ENCODE measurements at places on chromosomes 12 and 14.

- no peak for DNase-seq
Measured at GRCh38 chr14:100278702-100279101, 27.5 kb downstream of the SLC25A29 start.

- no peak for DNase-seq
Measured at GRCh38 chr14:65549429-65549828, 136.9 kb downstream of the FUT8 start.

DNA sequence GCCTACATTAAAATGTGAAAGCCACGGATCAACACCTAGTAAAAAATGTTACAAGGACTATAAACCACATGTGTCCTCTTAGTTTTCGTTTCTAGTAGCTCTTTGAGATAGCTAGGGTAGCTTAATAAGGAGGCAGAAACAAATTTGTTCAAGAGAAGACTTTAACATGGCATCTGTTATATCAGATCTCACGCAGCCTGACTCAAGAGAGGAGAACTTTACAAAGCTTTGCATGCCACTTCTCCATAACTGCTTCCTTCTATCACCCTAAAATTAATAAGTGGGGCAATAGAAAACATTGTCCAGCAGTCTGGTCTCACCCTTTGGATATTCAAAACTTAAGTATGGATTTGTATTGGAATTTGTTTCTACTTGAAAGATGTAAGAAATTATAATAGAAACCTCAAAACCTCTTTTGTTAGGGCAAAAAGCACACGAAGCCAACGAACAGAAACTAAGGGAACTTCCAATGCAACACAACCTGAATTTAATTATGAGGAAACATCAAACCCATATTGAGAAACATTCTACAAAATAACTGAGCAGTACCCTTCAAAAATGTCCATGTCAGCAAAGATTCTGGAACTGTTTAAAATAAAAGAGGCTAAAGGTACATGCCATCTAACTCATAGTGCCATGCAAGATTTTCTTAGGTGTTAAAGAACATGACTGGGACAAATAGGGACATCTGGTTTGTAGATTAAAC is 194.8 kb downstream of the LRIG3 start:
- no peak for DNase-seq

DNA sequence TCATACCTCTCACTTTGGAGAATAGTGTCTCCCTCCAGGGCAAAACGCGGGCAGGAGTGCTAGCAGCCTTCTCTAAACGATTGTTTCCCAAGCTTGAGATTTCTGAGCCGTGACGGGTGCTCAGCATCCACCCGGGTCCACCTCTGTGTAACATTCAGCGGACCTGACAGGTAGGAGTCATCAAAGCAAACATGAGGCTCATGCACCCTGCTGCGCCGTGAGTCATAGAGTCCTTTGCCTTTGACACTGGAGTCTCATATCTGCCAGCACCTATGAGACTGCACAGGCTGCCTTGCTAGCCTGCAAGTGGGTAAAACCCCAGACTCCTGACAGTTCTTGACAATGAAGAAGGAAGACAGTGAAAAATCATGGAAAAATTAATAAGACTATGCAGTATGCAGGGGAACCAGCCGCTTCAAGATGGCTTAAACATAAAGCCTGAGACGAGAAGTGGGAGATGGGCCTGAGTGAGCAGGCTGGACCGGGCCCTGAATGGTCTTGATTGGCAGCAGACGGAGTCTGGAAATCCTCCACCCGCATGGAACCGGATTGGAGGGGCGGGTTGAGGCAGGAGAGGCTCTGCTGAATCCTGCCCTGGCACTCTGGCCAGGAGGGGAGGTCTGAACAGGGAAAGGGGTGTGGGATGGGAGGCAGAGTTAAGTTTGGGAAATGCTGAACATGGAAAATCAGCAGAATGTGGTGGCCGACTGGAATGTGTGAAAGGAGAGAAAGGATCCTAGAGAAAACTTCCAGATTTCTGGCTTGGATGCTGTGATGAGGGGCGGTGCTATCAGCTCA is 54.2 kb downstream of the LGMN start:
- no peak for DNase-seq

- no peak for DNase-seq
Measured at GRCh38 chr12:45887544-45887943, 102.8 kb downstream of the SCAF11 start.

DNA sequence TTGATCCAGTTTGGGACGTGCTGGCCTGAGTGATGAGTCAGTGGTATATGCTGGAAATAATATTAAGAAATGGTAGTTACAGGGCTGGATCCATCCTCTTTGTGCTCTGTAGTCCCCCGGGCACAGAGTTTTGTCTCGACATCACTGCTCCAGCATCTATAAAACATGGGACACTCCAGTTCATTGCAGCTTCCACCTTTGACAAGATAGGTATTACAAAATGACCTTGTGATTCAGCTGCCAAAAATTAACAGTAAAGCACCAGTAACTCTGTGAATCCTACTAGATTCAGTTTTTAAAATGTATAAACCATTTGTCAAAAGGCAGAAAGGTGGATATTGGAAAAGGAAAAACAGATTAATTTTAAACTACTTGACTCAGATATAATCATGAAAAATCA is 14.6 kb upstream of the GNG2 start:
- no peak for DNase-seq

GRCh38 chr14:105021656-105022275 is 883 bp upstream of the CDCA4 start:
- peak; percentile 30 for DNase-seq

- DNase-seq = no peak
Measured at GRCh38 chr14:78752518-78753188, 582.5 kb downstream of the NRXN3 start.

GRCh38 chr12:97960741-97961608 is 498.4 kb downstream of the RMST start:
- DNase-seq = no peak

GRCh38 chr12:123468786-123469185 is 10.8 kb downstream of the SNRNP35 start:
- no peak for DNase-seq

DNA sequence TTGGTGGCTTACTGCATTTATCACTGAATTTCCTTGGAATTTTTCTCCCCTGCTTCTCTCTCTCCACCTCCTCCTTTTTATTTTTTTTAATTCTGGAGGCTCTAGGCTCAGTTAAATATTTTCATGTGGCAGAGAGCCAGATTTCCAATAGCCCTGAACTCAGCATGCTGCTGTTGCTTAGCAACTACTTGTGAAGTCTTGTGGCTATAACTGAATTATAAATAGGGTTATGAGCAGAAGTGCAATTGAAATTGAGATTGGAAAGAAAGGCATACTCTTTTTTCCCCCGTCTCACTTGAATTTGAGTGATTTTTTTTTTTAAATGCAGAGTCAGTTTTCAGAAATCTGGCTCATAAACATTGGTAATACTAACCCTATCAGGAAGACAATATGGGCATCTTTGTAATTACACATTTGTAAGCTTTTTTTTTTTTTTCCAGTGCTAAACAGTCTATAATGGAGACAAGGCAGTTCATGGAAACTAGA is 38.3 kb downstream of the ATF7IP start:
- DNase-seq = peak; percentile 68

DNA sequence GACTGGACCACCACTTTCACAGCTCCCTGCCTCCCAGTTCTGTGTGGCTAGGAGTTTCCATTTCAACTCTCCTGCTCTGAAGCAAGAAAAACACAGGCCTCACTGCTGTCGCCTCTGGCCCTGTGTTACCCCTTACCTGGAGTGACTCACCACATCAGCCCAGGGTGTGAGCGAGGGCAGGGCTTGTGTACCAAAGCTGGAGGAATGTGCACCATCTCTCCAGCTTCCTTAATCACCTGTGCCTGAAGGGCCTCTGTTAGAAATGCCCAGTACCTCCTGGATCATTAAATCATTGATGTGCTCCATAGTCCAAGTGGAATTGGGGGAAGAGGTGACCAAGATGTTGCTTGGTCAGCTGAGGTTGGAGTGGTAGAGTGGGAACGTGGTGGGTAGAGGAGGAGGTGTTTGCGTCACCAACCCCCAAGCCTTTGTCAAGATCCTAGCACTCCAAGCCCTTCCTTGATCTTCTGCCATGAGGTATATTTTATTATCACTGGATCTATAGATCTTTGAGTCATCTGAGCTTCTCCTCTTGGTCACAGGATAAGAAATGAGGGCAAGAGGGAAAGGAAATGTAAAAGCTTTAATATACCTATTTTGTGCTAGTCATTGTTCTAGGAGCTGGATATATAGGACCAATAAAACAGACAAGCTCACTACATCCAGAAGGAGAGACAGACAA is 51.3 kb downstream of the SSPN start:
- DNase-seq = no peak

GRCh38 chr14:97077687-97078086 is 280.5 kb downstream of the VRK1 start:
- DNase-seq = no peak

GRCh38 chr12:91370086-91370868 is 187.7 kb upstream of the DCN start:
- DNase-seq = no peak

GRCh38 chr14:52251724-52252123 is 15.8 kb upstream of the PTGDR start:
- DNase-seq = no peak

GRCh38 chr14:104676694-104677511 is 12.5 kb upstream of the INF2 start:
- no peak for DNase-seq

GRCh38 chr12:62279961-62280360 is 19.8 kb downstream of the USP15 start:
- no peak for DNase-seq

Data from DMS 273 treated with DMSO at 0.1 percent for 48 hours (cell line).